ENCODE measurements at places on chromosomes 3 and 15.

- no peaks in the 10 kb centered on the region for H3K4me1 ChIP-seq
- H3K36me3 ChIP-seq: no peaks in the 10 kb centered on the region
- H3K27me3 ChIP-seq: no peaks in the 10 kb centered on the region
Measured at GRCh38 chr3:62252438-62253157, 120.8 kb downstream of the FEZF2 start.

GRCh38 chr3:101567528-101568317 is 6.1 kb downstream of the TRMT10C start:
- no peak for DNase-seq
- H3K27me3 ChIP-seq: no peaks in the 10 kb centered on the region
- H3K36me3 ChIP-seq: peaks cover 14% of the 10 kb centered on the region

DNA sequence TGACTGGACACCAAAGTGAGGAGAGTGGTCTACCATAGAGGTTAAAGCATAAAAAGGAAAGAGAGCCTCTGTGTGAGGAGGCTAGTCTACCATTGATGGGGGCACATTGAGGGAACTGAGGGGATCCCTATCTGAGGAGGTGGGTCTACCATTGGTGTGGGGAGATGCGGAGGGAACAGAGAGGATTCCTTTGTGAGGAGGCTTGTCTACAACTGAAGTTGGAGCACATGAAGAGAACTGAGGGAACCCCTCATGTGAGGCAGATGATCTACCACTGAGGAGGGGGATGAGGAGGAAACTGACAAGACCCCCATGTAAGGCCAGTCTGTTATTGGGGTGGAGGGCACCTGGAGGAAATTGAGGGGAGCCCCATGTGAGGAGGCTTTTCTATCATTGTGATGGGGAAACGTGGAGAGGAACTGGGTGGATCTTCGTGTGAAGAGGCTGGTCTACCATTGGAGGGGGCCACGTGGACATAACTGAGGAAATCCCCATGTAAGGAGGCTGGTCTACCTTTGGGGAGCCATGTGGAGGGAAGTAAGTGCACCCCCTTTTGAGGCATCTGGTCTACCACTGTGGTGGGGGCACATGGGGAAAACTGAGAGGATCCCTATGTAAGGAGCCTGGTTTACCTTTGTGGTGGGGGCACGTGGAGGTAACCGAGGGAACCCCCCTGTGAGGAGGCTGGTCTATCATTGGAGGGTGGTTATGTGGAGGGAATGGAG is 160.1 kb downstream of the FBLN2 start:
- no peak for DNase-seq
- no peaks in the 10 kb centered on the region for H3K36me3 ChIP-seq
- no peaks in the 10 kb centered on the region for H3K27me3 ChIP-seq
- H3K4me3 ChIP-seq: no peak overlapping the region
- no peak overlapping the region for H3K27ac ChIP-seq

GRCh38 chr15:41773332-41773728 is 954 bp upstream of the MAPKBP1 start:
- peaks cover 24% of the 10 kb centered on the region for H3K4me1 ChIP-seq
- H3K27ac ChIP-seq: peak overlapping the region; percentile 87
- H3K27me3 ChIP-seq: no peaks in the 10 kb centered on the region
- H3K36me3 ChIP-seq: peaks cover 14% of the 10 kb centered on the region
- DNase-seq: no peak
- no peak overlapping the region for H3K4me3 ChIP-seq

DNA sequence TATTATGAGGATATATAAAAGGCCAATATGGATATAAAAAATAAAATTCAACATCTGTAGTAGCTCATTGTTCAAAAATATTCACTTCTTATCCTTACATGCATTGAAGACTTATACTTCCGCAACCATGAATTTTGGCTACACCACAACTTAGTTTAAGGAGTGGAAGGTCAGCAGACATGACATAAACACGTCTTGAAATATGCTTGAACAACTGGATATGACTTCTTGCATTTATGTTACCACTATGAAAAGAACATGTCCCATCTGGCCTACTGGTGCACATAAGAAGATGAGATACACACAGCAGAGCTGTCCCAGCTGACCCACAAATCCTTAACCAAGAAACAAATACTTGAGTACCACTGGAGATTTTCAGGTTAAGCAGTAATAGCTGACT is 52.1 kb downstream of the MYO9A start:
- H3K27ac ChIP-seq: no peak overlapping the region
- no peaks in the 10 kb centered on the region for H3K36me3 ChIP-seq
- no peaks in the 10 kb centered on the region for H3K4me1 ChIP-seq
- no peak for DNase-seq
- no peak overlapping the region for H3K4me3 ChIP-seq
- no peaks in the 10 kb centered on the region for H3K27me3 ChIP-seq

GRCh38 chr3:122572940-122573412 is 4.5 kb upstream of the PARP15 start:
- peaks cover 5% of the 10 kb centered on the region for H3K4me1 ChIP-seq
- no peak overlapping the region for H3K4me3 ChIP-seq
- no peak overlapping the region for H3K27ac ChIP-seq
- H3K27me3 ChIP-seq: no peaks in the 10 kb centered on the region
- peak; percentile 50 for DNase-seq

DNA sequence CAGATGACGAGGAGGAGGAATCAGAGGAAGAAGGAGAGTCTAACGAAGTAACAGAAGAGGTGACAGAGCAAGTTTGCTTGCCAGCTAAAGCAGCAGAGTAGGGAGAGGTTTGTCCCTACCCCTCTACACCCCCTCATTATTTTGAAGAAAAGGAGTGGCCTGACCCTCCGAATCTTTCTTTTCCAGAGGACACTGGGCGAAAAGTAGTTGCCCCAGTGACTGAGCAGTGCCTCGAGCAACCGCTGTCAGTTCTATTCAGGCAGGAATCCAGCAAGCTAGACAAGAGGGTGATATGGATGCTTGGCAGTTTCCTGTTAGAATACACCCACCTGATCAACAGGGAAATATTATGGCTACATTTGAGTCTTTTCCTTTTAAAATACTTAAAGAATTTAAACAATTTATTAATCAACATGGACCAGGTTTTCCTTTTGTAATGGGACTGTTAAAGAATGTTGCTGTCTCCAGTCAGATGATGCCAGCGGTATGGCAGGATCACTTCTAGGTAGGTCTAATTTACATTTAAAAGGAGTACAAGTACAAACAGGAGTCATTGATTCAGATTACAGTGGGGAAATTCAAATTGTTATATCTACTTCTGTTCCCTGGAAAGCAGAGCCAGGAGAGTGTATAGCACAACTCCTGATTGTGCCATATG is 31.9 kb upstream of the ACVR2B start:
- no peak overlapping the region for H3K27ac ChIP-seq
- H3K4me3 ChIP-seq: no peak overlapping the region
- peaks cover 5% of the 10 kb centered on the region for H3K4me1 ChIP-seq

GRCh38 chr3:53350652-53351051 is 3.3 kb upstream of the DCP1A start:
- H3K36me3 ChIP-seq: no peaks in the 10 kb centered on the region
- no peak overlapping the region for H3K27ac ChIP-seq
- H3K4me3 ChIP-seq: no peak overlapping the region
- peaks cover 47% of the 10 kb centered on the region for H3K4me1 ChIP-seq

- H3K4me1 ChIP-seq: no peaks in the 10 kb centered on the region
- no peak for DNase-seq
- no peak overlapping the region for H3K4me3 ChIP-seq
- H3K36me3 ChIP-seq: no peaks in the 10 kb centered on the region
- H3K27me3 ChIP-seq: no peaks in the 10 kb centered on the region
Measured at GRCh38 chr3:194082743-194083636, 53.0 kb upstream of the HES1 start.

DNA sequence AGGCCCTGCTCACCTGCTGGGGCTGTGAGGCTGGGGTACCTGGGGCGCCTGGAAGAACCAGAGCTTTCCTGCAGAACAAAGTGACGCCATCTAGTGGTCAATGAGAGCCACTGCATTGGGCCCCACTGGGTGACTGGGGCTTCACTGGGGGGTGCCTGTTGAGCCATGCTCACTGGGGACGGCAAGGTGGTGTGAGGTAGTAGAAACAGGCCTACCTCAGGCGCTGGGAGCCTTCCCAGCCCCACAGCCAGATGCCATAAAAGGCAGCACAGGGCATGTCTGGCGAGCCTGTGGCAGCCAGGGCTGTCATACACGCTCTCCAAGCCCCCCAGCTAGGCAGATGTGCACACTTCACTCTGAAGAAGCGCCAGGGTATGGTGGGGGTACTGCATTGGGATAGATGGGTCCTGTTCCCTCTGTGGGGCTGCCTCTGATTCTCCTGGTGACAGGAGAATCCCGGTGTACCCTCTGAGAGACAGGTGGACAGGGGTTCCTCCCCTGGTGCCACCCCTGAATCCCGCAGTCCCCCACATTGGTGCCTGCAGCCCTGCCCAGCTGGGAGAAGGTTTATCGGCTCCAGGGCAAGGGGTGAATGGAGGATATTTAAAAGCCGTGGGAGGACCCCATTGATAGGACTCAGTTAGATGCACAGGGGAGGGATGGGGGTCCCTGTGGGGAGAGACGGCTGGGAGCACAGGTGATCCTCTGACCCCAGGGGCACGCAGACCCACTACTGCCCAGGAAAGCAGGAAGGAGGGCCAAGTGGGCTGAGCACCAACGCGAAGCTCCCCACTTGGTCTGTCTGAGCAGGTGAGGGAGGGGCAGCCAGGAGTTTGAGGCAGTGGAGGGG is 178.8 kb downstream of the NSMCE3 start:
- no peaks in the 10 kb centered on the region for H3K27me3 ChIP-seq
- no peak overlapping the region for H3K27ac ChIP-seq
- H3K4me1 ChIP-seq: no peaks in the 10 kb centered on the region
- no peaks in the 10 kb centered on the region for H3K36me3 ChIP-seq

Measured in common myeloid progenitor, CD34-positive (primary cell).